ENCODE measurements at places on chromosomes 7 and 10. TPM values are rescaled to one million over a fixed set of nuclear protein-coding genes. Genes with fewer than 3 reads are reported as not detected.

- DNase-seq, result peak; percentile 57
Observed at GRCh38 chr10:101070098-101070497, 8.3 kb downstream of the KAZALD1 start.

- DNase-seq, result no peak
Observed at GRCh38 chr10:129771024-129771423, 193.1 kb downstream of the EBF3 start.

- peak; percentile 50 for DNase-seq
Observed at GRCh38 chr7:74253835-74254128, 417 bp downstream of the RFC2 start.

GRCh38 chr10:18860631-18861240 is 187.9 kb upstream of the MALRD1 start:
- no peak for DNase-seq

Gene RNF133
- total RNA-seq, result not detected

Data from GM23248 (cell line).